Stimulated activated CD4-positive, alpha-beta T cell treated with anti-CD3 and anti-CD28 coated beads, Interleukin-15, amount 100 ng/mL, for 24 hours (primary cell): ENCODE measurements at places on chromosomes 3 and 15.

DNA sequence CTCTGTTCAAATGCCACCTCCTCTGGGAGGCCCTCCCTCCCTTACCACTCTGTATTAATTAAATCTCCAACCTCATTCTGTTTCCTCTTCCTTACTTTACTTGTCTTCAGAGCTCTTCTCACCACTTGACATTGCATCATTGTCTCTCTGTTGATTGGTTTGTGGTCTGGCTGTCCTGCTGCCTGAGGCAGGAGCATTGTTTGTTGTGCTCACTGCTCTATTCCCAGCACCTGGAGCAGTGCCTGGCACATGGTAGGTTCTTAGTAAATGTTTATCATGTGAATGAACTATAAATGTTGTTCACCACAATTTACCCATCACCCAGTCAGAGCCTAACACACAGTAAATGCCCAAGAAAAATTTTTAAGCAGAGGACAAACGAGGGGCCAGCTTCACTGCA lies 6.7 kb upstream of the BFSP2 start:
- no peak for DNase-seq

DNA sequence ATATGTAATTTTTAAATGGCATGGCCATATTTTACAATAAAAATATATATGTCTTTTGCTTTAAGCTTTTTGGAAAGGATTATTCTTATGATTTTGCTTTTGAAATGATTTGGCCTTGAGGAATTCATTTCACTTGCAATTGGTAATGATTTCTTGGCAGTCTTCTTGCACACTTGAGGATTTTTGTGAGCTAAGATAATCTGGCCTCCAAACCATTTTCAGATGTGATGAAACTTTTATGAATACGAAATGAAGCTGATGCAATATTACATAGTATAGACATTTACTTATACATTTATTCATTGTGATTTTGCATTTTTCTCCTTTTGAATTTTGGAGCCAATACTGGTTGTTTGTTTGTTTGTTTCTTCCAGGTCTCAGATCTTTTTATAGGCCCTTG lies 6.4 kb upstream of the SH2D7 start:
- no peak for DNase-seq

GRCh38 chr15:73688455-73688854 lies 4.3 kb downstream of the CD276 start:
- DNase-seq = no peak

GRCh38 chr3:99286266-99286845 lies 352.0 kb upstream of the COL8A1 start:
- DNase-seq = no peak

- no peak for DNase-seq
Observed at GRCh38 chr15:51625236-51625635, 2.7 kb upstream of the DMXL2 start.

- no peak for DNase-seq
Observed at GRCh38 chr3:178174201-178174915, 361.9 kb upstream of the KCNMB2 start.

DNA sequence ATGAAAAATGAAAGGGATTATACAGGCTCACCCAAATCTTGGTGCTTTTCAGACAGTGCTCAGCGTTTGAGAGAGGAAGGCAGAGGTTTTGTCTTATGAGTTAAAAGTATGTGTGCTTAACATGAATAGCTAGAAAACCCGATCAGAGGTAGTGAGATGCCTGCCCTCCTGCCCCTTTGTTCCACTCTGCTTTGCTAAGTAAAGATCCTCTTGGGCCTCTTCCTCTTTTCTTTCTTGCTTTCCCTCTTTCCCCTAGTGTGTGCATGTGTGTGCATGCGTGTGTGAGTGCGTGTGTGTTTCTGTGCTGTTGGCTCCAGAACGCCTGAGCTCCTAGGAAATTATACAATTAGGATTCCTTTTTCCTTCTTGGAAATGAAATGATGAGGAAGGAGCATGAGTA lies 261.3 kb upstream of the NR2E3 start:
- no peak for DNase-seq

- DNase-seq = no peak
Observed at GRCh38 chr3:125148836-125149235, 63.7 kb downstream of the SLC12A8 start.

DNA sequence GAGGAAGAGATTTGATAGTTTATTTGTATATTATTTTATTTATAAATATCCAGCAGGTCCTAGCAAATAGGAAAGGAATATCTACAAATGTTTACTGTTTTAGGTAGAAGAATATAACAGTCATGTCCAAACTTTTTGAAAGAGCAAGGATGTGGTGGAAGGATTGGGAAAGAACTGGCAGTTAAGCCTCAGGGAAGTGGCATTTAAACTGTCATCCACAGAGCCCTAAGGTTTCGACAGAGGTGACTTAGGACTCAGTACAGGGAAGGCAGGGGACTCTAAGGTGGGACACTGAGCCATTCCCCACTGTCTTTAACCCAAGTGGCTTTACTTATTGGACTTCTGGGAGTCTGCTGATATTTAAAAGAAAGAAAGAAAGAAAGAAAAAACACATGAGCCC lies 11.8 kb upstream of the TMEM87A start:
- DNase-seq = no peak
